ENCODE measurements at places on chromosomes 16 and 17.

GRCh38 chr16:89918453-89919347 is at the start of gene MC1R:
Gene MC1R, plus strand, starts transcription at chr16:89918862. Its CDS starts 397 bp downstream, at chr16:89919259.
- no peak for DNase-seq

- DNase-seq, result no peak
Observed at GRCh38 chr16:23996258-23996955, 160.6 kb downstream of the PRKCB start.

GRCh38 chr17:77944390-77945222 is 13.9 kb upstream of the TNRC6C start:
- DNase-seq, result no peak

- DNase-seq, result no peak
Observed at GRCh38 chr17:71699907-71700306, 420.9 kb upstream of the SOX9 start.

- DNase-seq, result no peak
Observed at GRCh38 chr17:9226794-9227135, 205.5 kb downstream of the NTN1 start.

DNA sequence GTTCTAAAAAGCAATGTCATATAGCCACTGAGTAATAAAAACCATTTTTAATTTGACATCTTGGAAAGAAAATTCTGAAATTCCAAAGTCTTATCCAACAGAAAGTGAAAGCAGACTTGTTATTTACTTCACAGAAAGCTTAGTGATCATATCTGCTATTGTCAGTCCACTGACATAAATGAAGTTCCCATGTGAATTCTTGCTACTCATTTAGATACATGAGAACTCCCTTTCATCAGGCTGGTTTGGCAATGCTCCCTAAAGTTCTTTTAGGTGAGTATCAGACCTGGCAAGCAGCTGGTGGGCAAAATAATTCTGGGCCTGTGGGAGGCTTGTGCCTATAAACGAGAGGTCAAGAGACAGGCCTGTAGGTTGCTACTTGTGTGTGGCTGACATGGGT is 23.4 kb downstream of the NME2 start:
- no peak for DNase-seq
